ENCODE measurements at places on chromosomes 4 and X. TPM values are rescaled to one million over a fixed set of nuclear protein-coding genes. Genes with fewer than 3 reads are reported as not detected.

DNA sequence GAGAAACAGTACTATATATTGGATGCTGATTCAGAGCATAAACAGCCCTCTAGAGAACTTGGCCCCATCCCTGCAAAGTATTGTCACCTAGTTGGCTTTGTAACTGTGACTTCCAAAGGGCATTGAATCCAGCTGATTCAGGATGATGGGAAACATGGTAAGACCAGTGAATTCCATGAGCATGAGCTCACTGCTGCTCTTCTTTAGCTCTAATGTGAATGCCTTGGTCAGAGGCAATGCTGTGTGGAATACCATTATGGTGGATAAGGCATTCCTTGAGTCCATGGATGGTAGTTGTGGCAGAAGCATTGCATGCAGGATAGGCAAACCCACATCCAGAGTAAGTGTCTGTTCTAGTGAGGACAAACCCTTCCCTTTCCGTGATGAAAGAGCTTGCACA, 365.6 kb upstream of the EDA2R start:
- peaks cover 2% of the 10 kb centered on the region for H3K36me3 ChIP-seq
- no peak for DNase-seq
- no peak overlapping the region for H3K4me3 ChIP-seq
- H3K27me3 ChIP-seq: no peaks in the 10 kb centered on the region
- H3K27ac ChIP-seq: no peak overlapping the region

RS1 gene
- not detected for total RNA-seq

ARHGAP6 gene
- 0.07 TPM for total RNA-seq

OTC gene
- not detected for total RNA-seq

AMBN gene
- total RNA-seq: not detected
